Midbrain (tissue), 1 donor: ENCODE measurements at places on chromosomes 11 and 22.

DNA sequence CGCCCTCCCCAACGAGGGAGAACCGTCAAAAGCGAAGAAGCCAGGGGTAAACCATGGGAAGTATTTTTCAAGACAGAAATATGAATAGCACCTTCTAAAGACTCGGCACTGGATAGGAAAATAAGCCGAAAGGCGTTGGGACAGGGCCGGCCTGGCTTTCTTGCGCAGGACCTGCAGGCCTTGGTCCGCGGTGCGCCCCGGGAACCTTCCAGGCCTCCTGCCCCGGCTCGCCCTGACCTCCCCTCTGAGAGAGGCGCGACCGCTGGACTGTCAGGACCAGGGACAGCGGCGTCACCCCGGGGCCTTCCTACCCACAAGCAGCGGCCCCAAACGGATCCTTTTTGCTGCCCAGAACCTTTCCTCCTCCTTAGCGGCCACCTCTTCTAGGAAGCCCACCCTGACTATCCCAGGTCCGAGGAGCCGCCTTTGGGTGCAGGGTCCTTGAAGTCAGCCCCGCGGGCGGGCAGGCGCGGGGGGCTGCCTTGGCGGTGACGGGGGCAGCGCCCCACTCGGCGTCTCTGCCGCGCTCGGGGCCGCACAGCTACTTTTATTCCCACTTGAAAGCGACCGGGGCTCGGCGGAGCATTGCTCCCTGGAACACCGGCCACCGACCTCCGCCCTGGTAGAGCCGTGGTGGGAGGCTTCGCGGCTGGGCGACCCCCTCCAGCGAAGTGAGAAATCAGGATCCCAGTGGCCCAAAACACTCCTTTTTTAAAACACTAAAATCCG lies 650 bp upstream of the MAPK11 start:
- peak; percentile 18 for DNase-seq

DNA sequence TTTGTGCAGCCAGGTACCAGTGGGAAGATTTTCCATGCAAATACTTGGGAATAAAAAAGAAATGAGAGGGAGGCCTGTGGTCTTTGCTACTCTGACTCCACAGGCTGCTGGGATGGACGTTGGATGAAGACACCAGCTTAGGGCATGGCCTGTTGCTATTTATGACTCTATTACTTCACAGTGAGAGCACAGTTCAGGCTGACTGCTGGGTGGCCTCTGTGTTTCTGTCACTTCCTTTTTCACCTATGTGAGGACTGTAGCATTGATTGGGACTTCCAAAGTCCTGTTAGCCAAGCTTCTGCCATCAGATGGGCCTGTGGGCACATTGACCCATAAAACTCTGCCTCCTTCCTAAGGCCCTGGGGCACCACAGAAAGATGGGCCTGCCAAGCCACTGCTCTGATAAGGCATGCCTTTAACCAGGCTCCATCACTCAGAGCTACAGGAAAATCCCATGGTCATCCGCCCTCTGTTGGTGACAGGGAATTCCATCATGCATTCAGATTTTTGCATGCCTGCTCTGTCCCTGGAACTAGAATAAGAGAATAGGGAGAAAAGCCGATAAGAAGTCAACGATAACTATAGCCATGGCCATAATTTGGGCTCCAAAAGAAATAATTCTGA lies 64.6 kb downstream of the KCNJ1 start:
- no peak for DNase-seq

DNA sequence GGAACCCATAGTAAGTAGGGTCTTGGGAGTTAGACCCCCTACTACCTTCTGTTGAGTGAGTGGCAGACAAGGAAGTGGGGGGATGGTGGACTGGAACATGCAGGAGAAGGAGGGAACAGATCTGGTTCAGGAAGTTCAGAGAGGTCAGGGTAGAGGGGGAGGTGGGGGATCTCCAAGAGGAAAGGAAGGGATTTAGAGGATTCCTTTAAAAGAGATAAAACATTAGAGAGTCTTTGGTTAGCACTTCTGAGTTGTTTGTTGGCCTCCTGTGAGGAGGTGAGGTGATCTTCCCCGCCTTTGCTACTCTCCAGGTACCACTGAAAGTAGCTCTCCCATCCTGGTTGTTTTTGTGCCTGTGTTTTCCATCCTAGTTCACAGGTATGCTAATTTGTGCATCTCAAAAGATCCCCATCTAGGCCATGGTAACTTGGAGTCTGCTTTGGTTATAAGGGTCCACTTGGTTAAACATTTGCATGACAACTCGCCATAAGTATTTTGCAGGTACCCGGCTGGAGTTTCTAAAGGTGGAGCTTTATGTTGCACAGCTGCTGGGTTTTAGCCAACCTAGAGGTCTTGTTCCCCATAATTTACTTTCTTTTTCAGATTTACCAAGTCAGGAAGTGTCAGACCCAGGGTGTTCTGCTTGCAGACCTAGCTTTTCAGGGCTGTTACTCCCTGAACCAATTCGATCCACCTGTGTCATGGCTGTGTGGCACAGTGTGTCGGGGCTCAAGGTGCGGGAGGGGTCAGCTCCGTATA lies 79.3 kb upstream of the SORL1 start:
- DNase-seq, result no peak

DNA sequence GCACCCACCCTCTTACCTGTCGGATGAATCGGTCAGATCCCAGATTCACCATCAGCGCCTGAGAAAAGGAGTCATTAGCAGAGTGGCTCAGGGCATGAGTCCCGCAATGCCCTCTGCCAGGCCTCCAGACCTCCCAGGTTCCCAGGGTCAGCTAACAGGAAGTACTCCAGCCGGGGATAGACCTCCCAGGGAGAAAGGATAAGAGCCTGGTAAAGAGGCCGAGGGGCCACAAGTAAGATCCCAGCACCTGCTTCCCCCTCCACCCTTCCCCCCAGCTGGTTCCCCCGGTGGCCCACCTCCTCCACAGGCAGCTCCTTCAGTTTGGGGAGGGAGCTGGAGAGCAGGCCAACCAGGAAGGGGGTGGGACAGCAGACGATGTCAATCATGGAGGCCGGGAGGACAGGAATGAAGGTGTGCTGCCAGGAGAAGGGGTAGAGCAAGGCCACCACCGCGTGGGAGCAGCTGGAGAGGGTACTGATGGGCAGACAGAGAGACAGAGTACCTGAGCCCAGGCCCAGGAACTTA lies 16.4 kb downstream of the RPL27A start:
- DNase-seq, result no peak

GRCh38 chr11:66371627-66372415 lies at the start of gene SLC29A2:
SLC29A2 (minus strand) TSS chr11:66371760; CDS start chr11:66371591, 169 bp downstream.
- DNase-seq, result peak; percentile 23

DNA sequence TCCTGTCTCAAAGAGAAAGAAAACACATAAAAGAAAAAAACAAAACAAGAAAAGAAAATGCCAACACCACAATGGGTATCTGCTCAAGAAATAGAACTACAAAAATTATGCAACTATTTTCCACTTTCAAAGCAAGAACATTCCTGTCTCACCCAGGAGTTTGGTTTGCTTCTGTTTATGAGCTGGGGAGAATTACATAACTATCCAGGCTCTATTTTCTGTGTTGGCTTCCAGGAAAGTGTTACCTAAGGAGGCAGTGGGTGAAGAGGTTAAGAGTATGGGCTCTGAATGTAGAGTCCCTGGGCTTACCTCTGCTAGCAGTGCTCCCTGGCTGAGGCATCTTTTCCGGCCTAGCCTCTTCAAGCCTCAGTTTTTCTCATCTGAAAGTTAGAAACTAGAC lies 426.7 kb downstream of the MIAT start:
- no peak for DNase-seq

DNA sequence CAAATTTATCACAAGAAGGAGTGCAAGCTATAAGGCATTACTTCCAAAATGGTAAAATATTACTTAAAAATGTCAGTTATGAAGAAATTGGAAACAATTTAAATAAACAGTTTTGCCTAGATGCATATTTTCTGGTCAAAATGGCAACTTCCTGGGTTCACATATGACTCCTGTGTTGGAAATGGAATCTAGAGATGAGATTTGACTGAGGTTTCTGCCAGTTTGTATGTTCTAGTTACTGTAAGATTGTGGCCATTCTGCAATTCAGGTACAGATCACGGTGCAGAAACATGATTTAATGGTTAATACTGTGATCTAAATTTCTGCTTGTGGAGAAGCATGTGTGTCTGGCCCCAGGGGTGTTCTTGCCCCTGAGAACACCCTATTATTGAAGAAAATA lies 3.4 kb upstream of the OR4C6 start:
- DNase-seq, result no peak

- no peak for DNase-seq
Measured at GRCh38 chr11:124729571-124729970, 10.2 kb upstream of the NRGN start.

DNA sequence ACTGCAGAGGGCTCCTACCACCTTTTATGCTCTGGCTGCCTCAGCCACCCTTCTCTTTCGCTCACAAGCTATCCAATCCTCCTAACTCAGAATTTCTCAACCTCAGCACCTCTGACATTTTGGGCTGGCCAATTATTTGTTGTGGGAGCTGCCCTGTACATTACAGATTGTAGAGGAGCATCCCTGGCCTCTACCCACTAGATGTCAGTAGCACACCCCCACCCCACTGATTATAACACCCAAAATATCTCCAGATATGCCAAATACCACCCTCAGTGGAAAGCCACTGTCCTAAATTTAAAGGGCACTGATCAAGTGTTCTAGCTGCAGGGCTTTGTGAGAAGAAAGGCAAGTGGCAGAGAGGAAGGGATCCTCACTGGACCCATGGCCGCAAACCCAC lies 443.1 kb downstream of the SOX6 start:
- DNase-seq, result no peak

GRCh38 chr22:22074634-22075381 lies 92.2 kb upstream of the TOP3B start:
- no peak for DNase-seq

DNA sequence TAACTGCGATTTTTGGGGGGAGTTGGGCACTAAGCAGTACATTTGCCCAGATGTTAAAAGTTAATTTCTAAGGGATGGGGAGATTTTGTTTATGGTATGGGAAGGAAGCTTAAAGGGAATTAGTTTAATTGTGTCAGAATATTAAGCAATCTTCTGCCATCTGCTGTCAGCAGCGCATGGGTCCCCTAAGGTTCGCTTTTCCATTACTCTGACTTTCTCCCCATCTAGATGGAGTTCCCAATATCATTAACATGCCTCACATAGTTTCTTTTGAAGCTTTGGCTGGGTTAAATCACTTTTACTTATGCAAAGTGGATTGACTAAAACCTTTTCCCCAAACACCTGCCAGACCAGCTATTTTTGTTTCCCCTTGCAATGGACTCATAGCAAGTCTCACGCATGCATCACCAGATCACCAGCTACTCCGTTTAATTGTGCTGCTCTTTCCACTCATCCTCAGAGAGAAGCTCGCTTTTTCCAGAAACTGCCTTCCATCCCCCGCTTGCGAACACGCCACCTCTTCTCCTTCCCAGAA lies 172.7 kb downstream of the FAT3 start:
- DNase-seq, result no peak

DNA sequence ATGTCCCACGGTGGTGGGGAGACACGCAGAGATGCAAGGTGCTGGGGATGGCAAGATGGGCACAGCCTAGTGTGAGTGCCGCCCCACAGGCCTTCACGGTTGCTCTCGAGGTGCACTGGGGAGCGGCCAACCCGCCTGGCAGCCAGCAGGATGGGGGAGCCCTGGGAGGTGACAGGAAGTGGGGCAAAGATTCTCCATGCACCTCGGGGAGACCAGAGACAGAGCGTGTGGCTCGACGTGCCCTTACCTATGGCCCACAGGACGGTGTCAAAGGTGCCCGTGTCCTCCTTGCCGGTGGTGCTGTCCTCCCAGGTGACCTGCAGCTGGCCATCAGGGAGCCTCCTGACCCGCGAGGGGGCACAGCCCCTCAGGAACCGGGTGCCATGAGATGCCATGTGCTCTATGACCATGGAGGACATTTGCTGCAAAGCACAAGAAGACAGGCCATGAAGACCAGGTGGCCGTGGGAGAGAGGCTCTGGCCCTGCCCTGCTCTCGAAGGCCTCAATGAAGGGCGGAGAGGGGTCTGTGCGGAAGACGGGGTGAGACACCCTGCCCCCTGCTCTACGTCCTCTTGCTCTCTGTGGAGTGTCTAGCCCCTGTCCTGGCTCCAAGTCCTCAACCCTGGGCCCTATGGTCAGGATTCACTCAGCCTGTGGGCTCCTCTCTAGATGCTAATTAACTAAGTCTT lies 40.6 kb upstream of the GNB1L start:
- no peak for DNase-seq

- DNase-seq, result no peak
Measured at GRCh38 chr11:113238721-113239120, 75.7 kb upstream of the TTC12 start.

- no peak for DNase-seq
Measured at GRCh38 chr11:102276362-102276761, 40.9 kb upstream of the BIRC3 start.

GRCh38 chr11:66112601-66113499 lies 42.8 kb downstream of the PACS1 start:
- no peak for DNase-seq

GRCh38 chr11:38339835-38340440 lies 1741.9 kb upstream of the RAG2 start:
- no peak for DNase-seq

- DNase-seq, result no peak
Measured at GRCh38 chr11:104870910-104871309, 27.4 kb downstream of the CASP12 start.

DNA sequence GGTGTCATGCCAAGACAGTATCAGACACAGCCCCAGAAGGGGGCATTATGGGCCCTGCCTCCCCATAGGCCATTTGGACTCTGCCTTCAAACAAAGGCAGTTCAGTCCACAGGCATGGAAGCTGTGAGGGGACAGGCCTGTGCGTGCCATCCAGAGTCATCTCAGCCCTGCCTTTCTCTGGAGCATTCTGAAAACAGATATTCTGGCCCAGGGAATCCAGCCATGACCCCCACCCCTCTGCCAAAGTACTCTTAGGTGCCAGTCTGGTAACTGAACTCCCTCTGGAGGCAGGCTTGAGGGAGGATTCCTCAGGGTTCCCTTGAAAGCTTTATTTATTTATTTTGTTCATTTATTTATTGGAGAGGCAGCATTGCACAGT lies 14.6 kb downstream of the IL10RA start:
- no peak for DNase-seq

DNA sequence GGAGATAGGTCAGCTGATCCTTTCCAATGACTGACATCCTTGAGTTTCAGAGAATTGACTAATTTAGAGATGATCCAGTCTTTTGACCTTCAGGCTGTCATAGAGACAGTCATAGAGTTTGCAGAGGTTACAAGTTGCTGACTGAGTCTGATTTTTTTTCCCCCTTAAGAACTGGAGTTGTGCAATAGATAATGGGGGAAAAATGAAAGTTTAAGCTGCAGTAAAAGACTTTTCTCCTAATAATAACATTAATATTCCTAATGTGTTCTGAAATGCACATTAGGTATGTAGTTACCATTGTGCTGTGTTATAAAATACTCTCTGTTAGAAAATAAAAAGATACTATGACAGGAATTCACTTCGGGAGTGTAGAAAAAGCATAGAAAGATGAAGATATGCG lies 876.9 kb upstream of the RAG2 start:
- DNase-seq, result no peak

DNA sequence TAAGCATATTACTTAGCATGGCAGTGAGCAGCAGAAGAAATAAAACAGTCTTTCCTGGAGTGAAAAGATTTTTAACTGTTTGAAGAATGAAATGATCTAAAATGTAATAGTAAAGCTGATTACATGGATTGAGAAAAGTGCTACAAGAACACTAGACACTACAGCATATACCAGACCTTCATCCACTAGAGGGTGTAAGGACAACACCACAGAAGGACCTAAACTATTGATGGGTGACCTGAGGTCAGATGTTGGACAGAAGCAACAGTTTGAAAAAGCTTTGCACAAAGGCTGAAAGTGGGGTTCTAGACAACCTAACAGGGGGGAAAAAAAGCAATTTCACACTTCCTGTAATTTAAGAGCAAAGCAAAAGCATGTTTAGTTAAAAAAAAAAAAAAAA lies 97.7 kb downstream of the RBFOX2 start:
- peak; percentile 73 for DNase-seq

GRCh38 chr11:45208135-45208534 lies 61.7 kb downstream of the PRDM11 start:
- DNase-seq, result no peak
